Colonic mucosa (tissue), 4 donors: ENCODE measurements at places on chromosomes 3 and 15. TPM values are rescaled to one million over a fixed set of nuclear protein-coding genes. Genes with fewer than 3 reads are reported as not detected.

The CHRD gene
- 2.0 TPM for total RNA-seq

The RETNLB gene
- total RNA-seq: 97.9 TPM

The CCR3 gene
- total RNA-seq: not detected

The VWA5B2 gene
- 2.1 TPM for total RNA-seq

The PIK3CB gene
- total RNA-seq: 43.4 TPM

The SEMA3G gene
- 2.4 TPM for total RNA-seq

The TGM4 gene
- not detected for total RNA-seq

The NR2C2 gene
- 41.3 TPM for total RNA-seq

The TMEM207 gene
- total RNA-seq: not detected

The TM4SF4 gene
- 1.1 TPM for total RNA-seq
